ENCODE measurements at places on chromosomes 11 and 22.
A peak's percentile ranks its signal among the peaks of the same experiment; 100 is the strongest.

GRCh38 chr22:28915969-28916368, 32.6 kb downstream of the ZNRF3 start:
- no peak for DNase-seq

GRCh38 chr11:126403658-126404057, 48.2 kb downstream of the ST3GAL4 start:
- DNase-seq = no peak

GRCh38 chr11:127143251-127143650, 142.7 kb upstream of the KIRREL3 start:
- DNase-seq = no peak

DNA sequence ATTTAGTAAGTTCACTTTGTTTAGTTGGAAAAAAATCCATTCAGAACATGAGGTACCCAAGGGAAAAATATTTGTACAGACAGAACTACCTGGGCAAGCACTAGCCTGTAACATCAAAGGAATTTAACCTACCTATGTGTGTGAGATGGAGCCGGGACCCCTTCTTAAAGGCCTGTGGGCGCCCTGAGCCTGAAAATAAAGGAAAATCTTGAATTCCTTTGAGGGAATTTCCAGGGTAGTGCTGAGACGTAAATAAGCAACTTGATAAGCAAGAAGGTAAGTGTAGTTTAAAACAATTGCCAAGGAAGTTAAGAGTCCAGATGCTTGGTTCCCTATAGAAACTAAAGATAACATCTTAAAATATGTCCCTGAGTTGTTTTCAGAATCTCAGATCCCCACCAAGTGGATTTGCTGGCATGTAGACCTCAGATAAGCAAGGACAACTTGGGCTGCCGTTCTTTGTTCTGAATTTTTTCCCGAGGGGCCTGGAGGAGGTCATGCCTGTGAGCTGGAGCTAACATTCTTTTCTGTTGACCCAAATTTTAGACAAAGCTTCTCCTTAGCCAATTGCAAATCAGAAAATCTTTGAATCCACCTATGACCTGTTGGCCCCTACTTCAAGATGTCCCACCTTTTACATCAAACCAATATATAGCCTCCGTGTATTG, 31.0 kb downstream of the MED17 start:
- DNase-seq = no peak

GRCh38 chr22:30143265-30143664, 63.0 kb downstream of the HORMAD2 start:
- no peak for DNase-seq

- no peak for DNase-seq
Observed at GRCh38 chr11:103892603-103893002, 143.8 kb upstream of the DDI1 start.

- no peak for DNase-seq
Observed at GRCh38 chr11:115887727-115888126, 383.5 kb upstream of the CADM1 start.

DNA sequence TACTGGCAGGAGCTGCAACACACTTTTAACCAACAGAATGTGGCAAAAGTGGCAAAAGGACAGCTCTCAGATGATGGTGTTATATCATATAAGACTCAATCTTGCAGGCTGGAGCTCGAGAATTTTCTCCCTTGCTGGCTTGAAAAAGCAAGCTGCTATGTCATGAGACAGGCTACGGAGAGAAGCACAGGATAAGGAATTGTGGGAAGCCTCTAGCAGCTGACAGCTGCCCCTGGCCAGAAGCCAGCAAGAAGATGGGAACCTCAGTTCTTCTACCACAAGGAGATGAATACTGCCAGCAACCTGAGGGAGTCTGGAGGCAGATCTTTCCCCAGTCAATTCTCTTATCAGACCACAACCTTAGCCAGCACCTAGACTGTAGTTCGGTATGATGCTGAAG, 24.6 kb downstream of the FXYD6 start:
- no peak for DNase-seq

GRCh38 chr11:81165164-81165563, 1568.5 kb downstream of the FAM181B start:
- DNase-seq = no peak

- no peak for DNase-seq
Observed at GRCh38 chr11:11292839-11293238, 60.2 kb downstream of the CSNK2A3 start.

- no peak for DNase-seq
Observed at GRCh38 chr22:36781656-36782627, 6.0 kb upstream of the IFT27 start.

GRCh38 chr22:22235558-22235957, 9.0 kb upstream of the VPREB1 start:
- peak; percentile 15 for DNase-seq

GRCh38 chr11:45723397-45723796, 58.0 kb upstream of the CHST1 start:
- no peak for DNase-seq

- peak; percentile 94 for DNase-seq
Observed at GRCh38 chr11:126284829-126285228, 1.9 kb downstream of the TIRAP start.

DNA sequence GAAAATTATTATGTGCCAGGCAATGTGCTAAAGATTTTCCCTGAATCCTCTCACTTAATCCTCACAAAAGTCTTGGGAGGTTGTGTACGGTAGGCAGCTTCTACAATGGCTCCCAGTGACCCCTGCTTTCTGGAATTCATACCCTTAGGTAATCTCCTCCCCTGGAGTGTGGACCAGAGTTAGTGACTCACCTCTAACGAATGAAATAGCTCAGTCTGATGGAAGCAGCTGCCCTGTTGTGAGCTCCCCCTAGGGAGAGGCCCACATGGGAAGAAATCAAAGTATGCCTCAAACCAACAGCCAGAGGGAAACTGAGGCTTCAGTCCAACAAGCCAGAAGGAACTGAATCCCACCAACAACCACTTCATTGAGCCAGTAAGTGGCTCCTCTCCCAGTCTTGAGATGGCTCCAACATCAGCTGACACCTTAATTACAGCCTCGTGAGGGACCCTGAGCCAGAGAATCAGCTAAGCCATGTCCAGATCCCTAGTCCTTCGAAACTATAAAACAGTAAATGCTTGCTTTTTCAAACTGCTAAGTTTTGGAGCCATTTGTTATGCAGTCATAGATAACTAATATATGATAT, 98.9 kb upstream of the ISX start:
- DNase-seq = no peak

DNA sequence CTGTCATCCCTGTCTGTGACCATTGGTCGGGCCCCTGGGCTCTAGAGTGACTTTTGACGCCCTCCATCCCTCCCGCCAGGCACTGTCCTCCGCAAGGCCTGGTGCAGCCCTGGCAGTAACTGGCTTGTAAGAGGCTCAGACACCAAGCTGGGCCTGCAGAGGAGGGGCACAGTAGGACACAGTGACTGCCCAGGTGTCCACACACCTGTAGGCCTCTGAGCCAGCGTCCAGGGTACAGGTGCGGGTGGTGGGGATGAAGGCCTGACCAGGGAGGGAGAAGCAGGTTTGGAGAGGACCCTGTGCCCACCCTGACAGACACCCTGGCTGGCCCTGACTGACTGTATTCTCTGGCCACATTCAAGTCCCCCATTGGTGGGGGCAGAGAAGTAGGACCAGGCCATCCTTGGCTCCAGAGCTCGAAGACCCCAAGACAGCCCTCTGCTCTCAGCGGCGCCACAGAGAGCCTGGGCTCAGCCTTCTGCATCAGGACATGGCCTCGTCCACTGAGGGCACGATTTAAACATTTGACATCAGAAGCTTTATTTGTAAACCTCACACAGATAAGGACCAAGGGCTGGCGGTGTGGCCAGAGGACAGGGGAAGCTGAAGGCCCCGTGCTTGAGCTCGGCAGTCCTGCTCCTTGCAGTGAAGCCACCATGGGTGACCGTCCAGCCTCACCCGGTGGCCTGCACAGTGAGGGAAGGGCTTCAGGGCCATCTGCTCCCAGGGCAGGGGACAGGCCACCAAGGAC, 31.4 kb downstream of the PPIL2 start:
- no peak for DNase-seq

- DNase-seq = no peak
Observed at GRCh38 chr11:113818426-113818825, 38.8 kb downstream of the CLDN25 start.

DNA sequence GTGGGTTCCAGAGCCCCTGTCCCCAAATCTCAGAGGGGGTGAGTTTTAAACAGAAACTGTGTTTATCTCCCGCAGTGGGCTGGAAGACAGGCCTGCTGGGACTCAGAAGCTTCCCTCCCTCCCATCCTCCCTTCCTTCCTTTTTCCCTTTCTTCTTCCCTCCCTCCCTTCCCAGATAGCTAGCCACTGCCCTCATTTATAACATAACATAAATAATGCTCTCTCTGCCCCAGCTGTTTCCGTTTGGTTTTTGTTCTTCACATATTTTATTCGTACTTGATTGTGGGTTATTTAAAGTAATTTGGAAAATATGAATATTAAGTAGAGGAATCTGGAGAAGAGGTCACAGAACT, 140.9 kb downstream of the TEAD1 start:
- DNase-seq = no peak

- no peak for DNase-seq
Observed at GRCh38 chr11:86067851-86068137, 1.1 kb downstream of the PICALM start.

- no peak for DNase-seq
Observed at GRCh38 chr11:45007011-45007410, 56.3 kb upstream of the TP53I11 start.

All from Panc1 (cell line).